ENCODE measurements at places on chromosomes 2 and 18.
A peak's percentile ranks its signal among the peaks of the same experiment; 100 is the strongest.

DNA sequence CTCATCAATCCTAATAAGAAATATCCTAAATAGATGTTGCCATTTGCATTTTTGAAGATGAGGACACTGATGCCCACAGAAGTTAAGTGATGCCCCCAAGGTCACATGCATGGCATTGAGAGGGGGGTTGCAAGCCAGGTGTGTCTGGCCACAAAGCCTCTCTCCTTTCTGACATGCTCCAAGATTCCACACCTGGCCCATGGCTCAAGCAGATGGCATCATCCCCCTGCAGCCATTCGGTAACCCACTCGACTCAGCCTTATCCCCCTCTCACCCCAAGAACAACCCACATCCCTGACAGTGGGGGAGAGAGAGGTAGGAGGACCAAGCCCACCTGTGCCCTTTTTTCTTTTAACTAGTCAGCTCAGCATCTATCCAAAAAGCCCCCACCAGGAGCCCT lies 16.5 kb upstream of the TEX51 start:
- DNase-seq, result peak; percentile 33

GRCh38 chr2:31171142-31171541 lies 32.9 kb upstream of the GALNT14 start:
- DNase-seq, result no peak

GRCh38 chr18:23964282-23965238 lies 50.0 kb upstream of the TTC39C start:
- no peak for DNase-seq

DNA sequence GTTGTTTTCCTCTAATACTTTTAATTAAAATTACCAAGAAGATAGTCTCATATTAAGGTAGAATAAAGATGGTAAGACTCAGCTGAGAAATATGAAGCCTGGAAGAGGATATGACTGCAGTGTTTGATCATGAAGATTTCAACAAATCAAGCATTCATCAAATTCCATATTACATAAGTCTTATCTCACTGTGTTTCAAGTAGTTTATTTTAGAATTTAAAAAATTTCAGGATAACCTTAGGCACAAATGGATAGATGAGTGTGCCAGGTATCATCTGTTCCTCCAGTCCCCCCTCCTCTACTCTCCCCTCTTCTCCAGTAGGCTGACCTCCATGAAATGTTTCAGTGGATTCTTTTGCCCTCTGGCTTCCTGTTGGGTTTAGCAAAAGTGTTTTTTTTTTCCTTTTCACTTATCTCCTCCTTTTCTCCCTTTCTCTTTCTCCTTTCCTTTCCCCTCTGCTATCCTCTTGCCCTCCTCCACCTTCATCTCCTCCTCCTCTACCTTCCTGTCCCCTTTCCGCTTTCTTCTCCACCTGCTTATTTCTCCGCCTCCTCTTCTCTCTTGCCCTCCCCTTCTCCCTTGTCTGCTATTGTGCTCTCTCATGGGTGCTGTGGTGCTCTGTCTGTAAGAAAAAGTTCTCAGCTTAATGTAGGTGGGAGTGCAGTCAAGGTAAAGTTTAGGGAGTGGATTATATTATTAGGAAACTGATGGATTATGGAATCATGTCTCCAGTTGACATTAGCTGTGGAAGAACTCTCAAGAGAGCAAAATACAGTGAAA lies 72.8 kb downstream of the ABI2 start:
- no peak for DNase-seq

DNA sequence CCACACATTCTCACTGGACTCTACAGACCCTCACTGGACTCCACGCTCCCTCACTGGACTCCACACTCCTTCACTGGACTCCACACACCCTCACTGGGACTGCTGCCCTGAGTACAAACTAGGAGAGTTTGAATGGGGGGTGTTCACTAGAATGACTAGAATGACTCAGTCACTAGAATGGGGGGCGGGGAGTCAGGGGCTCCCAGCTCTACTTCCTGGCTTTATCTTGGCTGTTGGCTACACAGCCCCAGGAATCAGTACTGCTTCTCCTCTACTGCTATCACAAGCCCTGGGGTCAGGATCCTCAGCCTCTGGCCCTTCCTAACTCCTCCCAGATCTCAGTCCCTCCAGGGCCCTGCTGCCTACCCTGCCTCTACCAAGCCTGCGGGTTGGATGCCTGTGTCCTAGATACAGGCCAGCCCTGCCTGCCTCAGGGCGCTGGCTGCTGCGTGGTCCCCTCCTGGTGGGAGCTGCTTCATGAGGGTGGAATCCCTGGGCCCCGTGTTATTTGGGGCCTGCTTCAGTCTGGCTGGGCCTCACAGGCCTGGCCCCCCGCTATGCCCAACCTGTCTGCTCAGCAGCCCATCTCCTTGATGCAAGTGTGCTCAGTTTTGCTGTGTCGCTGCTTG lies 7.8 kb downstream of the PTMA start:
- no peak for DNase-seq

GRCh38 chr2:85712336-85712735 lies 18.2 kb downstream of the GNLY start:
- DNase-seq, result no peak

DNA sequence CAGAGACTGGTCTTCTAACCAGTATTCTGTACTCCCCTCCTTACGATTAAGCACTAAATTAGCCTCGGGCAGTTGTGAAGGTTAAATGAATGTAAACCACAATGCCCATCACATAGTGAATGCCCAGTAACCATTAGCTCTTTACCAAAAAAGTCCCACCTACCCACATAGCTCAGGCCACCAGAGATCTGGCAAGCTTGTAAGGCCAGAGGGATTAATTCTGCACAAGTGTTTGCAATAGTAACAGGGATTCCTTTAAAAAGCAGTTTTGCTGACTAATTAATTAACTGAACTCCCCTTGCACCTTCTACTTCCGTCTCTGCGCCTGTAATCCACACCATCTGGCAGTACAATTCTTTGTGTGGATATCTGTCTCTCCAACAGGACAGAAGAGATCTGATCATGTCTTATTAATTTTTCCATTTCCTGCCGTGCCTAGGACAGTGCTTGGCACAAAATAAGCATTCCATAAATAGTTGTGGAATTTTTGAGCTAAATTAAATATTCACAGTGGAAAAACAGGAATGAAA lies 36.2 kb upstream of the IGFBP2 start:
- DNase-seq, result no peak

DNA sequence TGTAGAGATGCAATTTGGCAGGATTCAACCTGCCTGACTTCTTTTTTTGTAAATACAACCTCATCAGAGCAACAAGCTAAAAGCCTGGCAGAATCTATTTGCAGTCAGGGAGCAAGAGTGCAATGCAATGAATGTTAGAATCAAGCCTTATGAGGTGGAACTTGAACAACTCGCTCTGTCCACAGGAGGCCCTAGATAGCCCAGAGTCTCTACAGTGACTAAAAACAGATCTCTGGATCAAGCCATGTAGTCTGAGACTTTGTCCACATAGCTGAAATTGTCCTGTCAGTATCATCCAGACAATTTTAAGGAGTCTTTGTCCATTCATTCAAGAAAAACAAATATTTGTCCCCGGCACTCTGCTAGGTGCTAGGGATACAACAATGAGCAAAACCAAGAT lies 32.0 kb upstream of the CDK5R2 start:
- DNase-seq, result no peak

GRCh38 chr2:121201796-121202195 lies 83.2 kb downstream of the TFCP2L1 start:
- DNase-seq, result no peak

DNA sequence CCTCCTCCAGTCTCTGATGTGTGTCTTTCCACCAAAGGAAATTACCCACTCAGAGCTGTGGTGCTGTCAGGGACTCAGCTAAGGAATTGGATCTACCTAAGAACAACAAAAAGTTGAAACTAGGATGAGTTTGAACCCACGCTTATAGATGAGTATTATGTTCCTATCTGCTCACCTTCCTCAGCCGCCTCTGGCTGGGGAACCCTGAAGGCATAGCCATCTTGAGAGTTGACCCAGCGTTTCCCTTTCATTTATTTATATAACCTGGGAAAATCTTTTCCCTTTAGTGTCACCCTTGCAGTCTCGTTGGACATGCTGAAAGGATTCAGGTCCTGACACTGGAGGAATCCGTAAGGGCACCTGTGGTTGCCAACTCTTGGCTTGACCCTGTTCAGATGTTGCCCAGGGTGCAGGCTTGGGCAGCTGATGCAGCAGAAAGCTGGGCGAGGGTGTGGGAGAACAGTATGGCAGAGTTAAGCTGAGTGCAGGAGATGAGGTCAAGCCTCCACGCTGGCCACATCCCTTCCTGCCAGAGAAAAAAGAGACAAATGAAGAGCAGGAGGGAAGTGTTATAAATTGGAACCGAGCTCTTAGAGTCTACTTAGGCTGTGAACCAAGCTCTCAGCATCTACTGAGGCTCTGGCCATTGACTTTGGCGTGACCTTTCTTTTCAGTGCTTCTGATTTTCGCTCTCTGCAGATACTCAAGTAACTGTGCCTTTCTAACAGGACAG lies 1.9 kb downstream of the CDH20 start:
- DNase-seq, result no peak

DNA sequence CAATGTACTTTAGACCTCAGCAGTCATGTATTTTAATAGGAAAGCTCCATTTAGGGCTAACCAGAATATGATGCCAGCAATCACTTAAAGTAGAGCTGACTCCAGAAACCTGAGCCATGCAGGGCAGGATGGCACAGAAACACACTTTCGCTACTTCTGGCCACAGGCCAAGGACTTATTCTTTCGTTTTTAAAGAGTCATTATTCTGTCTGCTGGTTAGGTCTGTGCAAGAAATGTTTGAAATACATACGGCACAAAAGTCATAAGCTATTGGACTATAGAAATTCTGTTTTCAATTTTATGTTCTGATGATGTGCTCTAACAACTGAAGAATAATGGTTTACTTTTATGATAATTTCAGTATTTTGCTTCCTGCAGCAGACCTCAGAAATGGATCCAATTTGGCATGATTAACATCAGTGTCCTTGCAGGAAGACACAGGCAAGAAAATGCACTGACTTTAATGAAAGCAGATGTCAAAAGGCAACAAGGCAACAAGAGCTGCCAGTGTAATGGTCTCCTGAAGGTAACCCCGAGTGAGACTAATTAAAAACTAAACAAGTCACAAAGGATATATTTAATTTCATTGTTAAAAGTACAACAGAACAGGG lies 114.4 kb upstream of the CHRNA1 start:
- DNase-seq, result no peak

DNA sequence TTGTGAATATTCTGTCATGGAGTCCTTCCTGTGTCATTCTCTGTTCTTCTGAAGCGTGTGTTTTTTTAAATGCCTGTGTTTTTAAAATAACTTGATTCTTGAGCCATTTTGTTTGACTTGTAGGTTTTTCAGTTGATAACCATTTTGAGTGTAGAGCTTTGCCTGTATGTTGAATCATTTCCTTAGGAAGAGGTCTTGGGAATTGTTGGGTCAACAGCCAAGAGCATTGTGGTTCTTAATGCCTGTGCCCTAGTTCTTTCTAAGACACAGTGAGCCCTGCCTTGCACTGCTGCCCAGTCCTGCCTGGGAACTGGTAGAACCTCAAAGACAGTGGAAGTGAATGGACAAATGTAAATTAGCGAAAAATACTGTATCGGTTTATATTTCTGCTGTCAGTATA lies 25.9 kb downstream of the RAB12 start:
- no peak for DNase-seq

GRCh38 chr2:96522304-96523203 lies 14.0 kb upstream of the ARID5A start:
- DNase-seq, result no peak

DNA sequence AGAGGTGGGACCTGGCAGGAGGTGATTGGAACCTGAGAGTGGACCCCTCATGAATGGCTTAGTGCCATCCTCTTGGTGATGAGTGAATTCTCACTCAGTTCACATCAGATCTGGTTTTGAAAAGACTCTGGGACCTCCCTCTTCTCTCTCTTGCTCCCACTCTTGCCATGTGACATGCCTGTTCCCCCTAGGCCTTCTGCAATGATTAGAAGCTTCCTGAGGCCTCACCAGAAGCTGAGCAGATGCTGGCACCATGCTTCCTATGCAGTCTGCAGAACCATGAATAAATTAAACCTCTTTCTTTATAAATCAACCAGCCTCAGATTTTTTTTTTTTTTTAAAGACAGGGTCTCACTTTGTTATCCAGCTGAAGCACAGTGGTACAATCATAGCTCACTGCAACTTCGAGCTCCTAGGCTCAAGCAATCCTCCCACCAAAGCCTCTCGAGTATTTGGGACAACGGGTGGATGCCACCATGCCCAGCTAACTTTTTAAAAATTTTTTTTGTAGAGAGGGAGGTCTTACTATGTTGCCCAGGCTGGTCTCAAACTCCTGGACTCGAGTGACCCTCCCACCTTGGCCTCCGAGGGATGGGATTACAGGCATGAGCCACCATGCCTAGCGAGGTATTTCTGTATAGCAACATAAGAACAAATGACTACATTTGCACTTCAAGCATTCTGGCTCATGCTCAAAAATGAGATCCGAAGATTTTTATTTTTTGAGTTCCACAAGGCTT lies 2.0 kb upstream of the ZFAND2B start:
- no peak for DNase-seq

DNA sequence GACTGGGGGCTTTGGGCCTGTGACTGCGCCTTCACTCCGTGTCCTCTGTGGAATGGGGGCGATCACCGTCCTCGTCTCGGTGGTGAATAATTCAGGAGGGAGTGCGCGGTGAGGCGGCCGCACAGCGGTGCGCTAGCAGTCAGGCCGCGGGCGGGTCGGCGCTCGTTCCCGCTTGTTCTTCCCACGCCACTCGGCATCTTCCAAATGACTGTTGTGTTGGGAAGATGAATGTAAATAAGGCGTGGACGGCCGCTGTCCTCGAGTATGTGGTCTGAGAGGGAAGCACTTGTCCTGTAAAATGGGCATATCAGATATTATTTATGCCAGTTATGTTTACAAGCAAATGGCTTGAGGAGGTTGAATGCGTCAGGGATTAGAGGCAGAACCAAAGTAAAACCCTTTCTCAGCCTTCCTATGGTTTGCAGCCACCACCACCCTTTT lies 608 bp upstream of the VPS4B start:
- DNase-seq, result no peak

GRCh38 chr2:160541745-160542144 lies 48.1 kb upstream of the RBMS1 start:
- DNase-seq, result no peak

DNA sequence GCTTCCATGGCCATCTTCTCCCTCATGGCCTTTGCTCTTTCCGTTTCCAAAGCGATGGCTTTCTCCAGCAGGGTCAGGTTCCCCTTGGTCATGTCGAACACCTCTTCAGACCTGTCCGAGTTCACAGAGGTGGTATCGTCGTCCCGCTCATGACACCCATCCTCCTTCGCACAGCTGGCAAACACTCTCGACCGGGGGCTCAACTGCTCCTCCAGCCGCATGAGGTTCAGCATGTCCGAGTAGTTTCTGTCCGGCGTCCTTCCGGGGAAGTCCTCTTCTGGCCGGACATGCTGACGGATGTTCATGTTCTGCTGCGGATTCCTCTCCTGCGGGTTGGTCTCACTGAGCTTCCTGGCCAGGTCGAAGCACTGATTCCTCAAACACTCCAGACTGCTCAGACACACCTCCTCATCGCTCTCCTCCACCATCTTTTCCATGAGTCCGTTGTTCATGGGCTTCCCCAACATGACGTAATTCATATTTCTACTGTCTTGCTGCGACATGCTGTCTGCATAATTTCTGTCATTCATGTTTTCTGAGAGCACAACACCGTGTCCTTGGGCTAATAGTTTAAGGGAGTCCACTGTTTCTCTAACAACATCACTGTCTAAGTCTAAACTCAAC lies 178.2 kb upstream of the PXDN start:
- DNase-seq, result no peak

GRCh38 chr18:62702259-62702658 lies 13.1 kb upstream of the PHLPP1 start:
- no peak for DNase-seq
